CD4-positive, alpha-beta T cell treated with Interferon gamma for 1 hour (primary cell): ENCODE measurements at places on chromosomes 13 and 19.

GRCh38 chr19:4014541-4015491 is 7.3 kb downstream of the PIAS4 start:
- DNase-seq, result peak; percentile 16

DNA sequence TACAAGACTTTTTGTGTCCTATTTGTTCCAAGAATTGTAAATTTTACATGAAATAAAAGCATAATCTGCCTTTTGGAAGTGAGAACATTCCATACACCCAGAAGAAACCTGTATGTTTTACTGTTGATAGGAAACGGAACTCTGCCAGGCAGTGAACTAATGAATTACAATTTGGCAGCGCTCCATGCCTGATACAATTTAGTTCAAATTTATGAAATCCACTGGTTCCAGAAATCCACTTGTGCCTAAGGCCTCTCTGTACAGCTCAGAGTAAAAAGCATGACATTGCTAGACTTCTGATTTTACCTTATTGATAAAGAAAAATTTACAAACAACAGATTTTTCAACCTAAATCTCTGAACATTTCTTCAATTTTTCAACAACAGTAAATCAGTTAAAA is 78.1 kb downstream of the PCDH9 start:
- DNase-seq, result no peak

- DNase-seq, result no peak
Measured at GRCh38 chr19:31554360-31554759, 205.1 kb upstream of the TSHZ3 start.

- DNase-seq, result peak; percentile 49
Measured at GRCh38 chr19:10604460-10604980, 17.4 kb upstream of the AP1M2 start.

- no peak for DNase-seq
Measured at GRCh38 chr13:53638040-53638439, 609.4 kb downstream of the OLFM4 start.

GRCh38 chr19:31570718-31571117 is 221.5 kb upstream of the TSHZ3 start:
- DNase-seq, result no peak

GRCh38 chr13:23561261-23561660 is 9.0 kb upstream of the TNFRSF19 start:
- no peak for DNase-seq

- DNase-seq, result peak; percentile 78
Measured at GRCh38 chr19:12777217-12778016, 2.1 kb upstream of the HOOK2 start.

GRCh38 chr13:40798380-40798779 is 9.0 kb downstream of the SLC25A15 start:
- peak; percentile 21 for DNase-seq

DNA sequence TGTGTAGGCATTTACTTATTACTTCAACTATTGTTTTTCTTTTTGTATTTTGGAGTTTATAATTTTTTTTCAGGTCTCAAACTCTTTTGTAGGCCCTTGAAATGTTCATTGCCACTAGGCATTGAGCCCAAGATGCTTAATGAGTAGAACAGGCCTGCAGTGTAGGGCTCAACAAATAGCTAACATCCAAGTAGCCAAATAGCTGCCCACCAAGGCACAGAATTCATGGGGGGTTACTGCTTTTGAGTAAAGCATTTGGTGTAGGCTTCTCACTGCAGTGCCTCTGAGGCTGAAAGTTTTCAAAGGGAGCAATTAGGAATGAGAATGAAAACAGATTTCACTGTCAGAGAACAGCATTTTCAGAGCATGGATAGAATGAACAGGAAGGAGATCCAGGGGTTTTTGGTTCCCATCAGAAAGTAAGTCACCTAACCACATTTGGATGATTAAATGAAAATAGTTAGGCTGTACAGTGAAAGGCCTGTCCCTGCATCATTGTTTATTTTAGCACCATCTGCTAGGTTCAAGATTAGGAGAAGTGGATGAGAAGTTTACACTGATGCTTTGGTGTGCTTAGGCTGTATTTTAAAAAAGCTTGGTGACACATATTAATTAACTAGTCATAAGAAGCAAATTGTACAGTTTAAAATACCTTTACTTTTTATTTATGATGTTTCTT is 61.0 kb downstream of the EDNRB start:
- no peak for DNase-seq

DNA sequence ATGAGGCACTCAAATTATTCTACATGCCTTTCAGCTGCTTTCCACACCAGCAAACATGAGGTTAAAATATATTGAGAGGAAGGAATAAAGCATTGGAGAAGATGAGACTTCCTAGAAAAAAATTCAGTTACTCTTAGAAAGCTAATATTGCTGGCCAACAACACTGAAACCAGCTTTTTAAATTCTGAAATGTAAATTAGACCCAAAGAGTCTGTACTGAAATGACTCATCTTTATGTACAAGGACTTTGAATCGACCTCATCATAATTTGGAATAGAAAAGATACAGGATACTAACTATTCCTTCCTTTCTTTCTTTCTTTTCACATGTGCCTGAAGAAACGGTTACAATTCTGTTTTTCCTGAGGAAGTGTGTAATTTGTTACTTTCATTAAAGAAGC is 6.5 kb upstream of the HSPH1 start:
- no peak for DNase-seq

DNA sequence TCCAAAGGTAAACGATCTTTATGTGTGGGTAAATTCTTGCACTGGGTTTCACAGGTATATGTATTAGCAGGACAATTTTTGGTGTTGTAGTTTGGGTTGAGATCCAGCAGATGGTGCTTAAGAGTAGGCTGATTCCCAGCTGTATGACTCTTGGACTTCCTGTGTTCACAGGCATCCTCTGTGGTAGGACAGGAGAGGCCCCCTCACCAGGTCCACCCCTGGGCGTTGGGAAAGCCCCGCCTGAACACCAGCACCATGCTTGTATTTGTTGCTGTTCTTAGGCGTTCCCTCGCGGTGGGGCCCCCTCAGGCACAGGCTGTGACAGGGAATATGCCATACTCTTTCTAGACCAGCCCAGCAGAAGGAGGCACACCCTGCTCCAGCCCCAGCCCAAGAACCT is 49.5 kb upstream of the PCDH17 start:
- no peak for DNase-seq

DNA sequence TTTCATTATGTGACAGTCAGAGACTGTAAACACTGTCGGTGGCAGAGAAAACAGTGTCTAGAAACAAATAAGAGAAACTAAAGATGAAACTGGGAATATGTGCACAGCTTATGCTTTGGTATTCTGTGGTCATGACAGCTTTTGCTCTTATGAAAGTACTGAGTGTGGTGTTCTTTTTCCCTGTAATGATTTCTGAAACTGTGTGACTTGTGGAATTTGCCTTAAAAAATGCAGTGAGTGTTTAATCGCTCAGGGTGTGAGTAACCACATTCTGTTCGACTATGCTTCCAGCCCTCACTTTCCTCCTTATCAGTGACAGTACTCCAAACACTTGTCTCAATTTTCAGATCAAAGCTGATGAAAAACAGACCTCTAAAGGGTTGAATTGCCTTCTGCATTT is 66.9 kb upstream of the DIAPH3 start:
- DNase-seq, result no peak

DNA sequence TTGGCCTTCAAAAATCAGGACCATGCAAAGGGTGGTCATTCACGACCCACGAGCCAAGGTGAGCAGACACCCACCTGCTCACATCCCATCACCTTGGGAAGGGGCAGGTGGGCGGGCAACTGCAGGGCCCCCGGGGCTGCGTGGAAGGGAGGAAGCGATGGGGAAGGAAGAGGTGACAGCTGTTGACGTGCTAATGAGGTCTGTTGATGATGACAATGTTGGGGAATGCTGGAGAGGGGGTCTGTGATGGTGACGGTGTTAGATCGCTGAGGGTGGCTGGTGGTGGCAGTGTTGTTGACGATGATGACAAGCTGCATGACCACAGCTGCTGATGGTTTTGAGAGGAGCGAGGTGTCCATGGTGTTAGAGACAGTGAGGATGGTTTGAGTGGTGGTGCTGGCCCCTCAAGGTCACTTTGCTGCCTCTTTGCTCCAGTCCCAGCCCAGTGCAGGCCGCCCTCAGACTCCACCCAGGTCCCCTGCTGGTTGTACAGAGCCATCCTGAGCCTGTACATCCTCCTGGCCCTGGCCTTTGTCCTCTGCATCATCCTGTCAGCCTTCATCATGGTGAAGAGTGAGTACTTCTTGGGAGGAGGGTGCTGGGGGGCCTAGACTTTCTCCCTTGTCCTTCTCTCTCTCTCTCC is 900 bp downstream of the MCEMP1 start:
- DNase-seq, result no peak

DNA sequence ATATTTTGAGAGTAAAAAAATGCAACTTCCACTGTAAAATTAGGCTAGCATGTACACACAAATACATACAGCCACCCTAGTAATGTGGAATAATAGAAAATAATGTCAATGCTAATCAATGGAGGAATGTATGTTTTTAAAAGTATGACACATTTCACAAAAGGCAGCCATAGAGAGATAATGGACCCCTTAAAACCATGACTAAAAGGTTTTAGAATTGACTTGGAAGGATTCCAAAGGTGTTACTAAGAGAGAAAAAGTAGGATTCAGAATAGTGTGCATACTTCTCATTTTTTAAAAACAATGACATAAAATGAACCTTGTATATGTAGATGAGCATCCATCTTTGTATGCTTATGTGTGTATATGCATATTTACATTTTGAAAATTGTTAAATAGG is 597.9 kb upstream of the PCDH9 start:
- no peak for DNase-seq

DNA sequence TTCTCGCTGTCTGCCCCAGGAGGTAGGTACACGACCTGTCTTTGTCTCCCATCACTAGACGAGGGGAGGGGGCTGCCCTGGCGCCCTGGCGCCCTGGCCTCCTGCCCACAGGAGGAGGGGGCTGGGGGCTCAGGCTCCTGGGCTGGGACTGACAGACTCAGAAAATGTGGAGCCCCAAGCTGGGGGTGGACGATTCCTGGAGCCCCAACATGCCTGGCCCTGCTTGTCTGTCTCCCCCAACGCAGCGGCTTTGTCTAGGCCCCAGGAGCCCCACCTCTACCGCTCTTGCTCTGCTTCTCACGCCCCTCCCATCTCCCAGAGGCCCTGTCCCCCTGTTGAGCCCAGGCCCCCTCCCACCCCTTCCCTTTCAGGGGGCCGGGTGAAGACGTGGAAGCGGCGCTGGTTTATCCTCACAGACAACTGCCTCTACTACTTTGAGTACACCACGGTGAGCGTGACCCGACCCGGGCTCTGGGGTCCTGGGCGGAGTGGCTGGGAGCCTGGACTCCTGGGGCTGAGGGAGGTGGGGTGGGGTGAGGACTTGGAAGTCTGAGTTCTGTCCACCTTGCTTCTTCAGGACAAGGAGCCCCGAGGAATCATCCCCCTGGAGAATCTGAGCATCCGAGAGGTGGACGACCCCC is 8.6 kb downstream of the CYTH2 start:
- no peak for DNase-seq

GRCh38 chr19:5470264-5470671 is 15.1 kb downstream of the ZNRF4 start:
- DNase-seq, result no peak

- peak; percentile 66 for DNase-seq
Measured at GRCh38 chr19:54209811-54210494, 9.3 kb downstream of the RPS9 start.

DNA sequence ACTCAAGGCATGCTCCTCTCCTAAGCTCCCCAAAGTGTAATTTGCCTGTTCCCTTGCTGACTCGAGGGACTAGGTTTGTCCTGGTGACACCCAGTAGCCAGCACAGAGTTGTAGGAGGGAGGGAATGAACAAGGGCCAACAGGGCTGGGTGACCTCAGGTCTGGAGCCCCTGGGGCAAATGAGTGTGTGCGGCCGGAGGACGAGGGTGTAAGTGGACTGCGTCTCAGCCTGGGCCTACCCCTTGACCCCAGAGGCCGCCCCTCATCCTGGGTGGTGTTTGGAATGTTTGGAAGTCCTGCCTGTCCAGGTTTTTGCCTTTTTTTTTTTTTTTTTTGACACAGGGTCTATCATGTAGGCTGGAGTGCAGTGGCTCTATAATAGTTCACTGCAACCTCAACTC is 1.3 kb upstream of the ZNF653 start:
- DNase-seq, result no peak

- no peak for DNase-seq
Measured at GRCh38 chr13:62635161-62635560, 1219.5 kb upstream of the PCDH20 start.

DNA sequence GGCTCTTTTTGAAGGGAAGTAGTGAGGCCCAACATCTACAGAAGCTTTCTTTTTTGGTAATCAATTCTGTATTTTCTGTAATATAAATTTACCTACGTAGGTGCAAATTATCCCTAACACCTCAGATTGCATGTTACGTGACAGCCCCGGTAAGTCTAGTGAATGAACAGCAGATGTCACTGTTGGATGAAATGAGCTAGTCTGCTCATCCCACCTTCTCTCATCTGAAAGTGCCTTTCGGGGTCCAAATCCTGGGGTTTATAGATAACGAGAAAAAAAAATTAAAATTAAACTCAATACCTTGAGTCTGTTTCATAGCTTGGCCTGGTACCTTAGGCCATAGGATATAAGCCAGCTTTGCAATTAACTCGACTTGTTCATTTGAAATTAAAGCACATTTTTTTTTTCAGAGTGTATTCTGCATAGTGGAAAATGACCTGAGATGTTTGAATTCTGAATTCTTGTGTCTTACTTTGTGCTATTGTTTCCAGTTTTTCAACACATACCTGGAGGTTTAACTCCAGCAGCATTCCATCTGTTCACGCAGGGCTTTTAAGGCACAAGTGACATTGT is 548.2 kb downstream of the GPC5 start:
- DNase-seq, result no peak

DNA sequence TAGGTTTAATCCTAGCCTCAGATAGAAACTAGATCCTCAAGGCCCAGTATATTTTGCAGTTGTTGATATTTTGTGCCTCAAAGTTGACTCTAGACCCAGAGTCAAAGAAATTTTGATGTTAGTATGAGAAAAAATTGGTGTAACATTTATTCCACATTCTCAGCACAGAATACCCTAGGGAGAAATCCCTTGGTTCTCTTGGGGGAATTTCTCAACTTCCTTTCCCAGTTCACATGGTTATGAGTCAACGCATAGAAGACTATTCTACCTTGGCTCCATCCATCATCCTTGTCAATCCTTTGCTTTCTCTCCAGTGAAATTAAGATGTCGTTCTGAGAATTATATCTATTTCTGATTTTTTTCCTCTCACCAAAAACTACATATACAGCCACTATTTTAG is 145.3 kb downstream of the POSTN start:
- no peak for DNase-seq

DNA sequence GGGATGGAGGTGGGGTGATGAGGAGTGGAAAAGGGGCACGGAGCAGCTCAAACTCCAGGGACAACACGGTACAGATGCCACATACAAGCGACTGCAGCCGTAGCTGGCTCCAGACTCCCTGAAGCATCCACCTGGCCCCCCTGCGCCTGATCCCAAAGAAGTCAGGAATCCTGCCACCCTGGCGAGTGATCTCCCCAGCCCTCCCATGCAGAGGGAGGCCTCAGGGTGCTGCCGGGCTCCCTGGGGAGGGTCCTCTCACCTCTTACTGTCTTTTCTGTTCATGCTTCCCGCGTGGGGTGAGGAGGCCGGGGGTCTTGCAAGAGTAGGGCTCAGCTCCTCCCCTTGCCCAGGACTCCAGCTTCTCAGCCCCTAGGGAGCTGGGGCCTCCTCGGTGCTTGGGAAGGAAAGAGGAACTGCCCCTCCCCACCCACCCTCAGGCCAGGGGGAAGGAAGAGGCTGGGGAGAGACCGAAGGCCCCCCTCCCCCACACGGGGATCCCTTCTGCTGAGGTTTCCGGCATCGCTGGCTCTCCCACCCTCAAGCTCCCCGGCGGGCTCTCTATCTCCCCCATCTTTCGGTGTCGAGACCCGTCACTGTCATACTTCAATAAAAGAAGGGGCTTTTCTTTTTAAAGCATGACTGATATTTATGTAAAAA is at the start of gene RASGRP4:
Gene RASGRP4 (minus strand): TSS at position 410 of the 657 bp plus-strand sequence. CDS start 128 bp downstream, at position 282.
- DNase-seq, result peak; percentile 57

GRCh38 chr13:24288870-24289269 is 20.5 kb upstream of the C1QTNF9 start:
- no peak for DNase-seq
